ENCODE measurements at places on chromosomes 13 and 19. TPM values are rescaled to one million over a fixed set of nuclear protein-coding genes. Genes with fewer than 3 reads are reported as not detected.

GRCh38 chr13:98484289-98485219 lies 92.4 kb downstream of the STK24 start:
- peak; percentile 73 for DNase-seq

The ERICH6B gene
- polyA plus RNA-seq: 2.8 TPM

- DNase-seq: no peak
Measured at GRCh38 chr19:3978145-3978544, 7.1 kb downstream of the EEF2 start.

GRCh38 chr19:43804432-43804831 lies 2.2 kb upstream of the LYPD5 start:
- DNase-seq: no peak

The PLIN4 gene
- 1.1 TPM for polyA plus RNA-seq

GRCh38 chr13:76790526-76790925 lies 95.7 kb downstream of the KCTD12 start:
- no peak for DNase-seq

The ZNF284 gene
- 7.7 TPM for polyA plus RNA-seq

DNA sequence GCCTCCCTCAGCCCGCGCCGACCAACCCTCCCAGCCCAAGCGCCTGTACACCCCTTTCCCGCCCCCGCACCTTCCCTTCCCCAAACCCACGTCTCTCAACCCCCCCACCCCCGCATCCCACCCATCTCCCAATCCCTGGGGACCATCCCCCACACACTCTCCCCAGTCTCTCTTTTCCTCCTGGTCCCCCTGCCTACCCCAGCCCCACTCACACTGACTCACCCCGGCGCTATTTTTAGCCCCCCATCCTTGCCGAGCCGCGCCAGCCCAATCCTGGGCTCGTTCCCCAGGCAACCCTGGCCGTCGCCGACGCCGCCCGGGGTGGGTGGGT lies 11.7 kb downstream of the CIC start:
- no peak for DNase-seq
